Nucleus accumbens (tissue), 56 donors: ENCODE measurements at places on chromosomes 11 and 22.

GRCh38 chr11:57493507-57494503 lies 21.7 kb downstream of the SLC43A1 start:
- no peak for DNase-seq

- DNase-seq, result no peak
Observed at GRCh38 chr22:24066865-24067264, 55.8 kb downstream of the CABIN1 start.

GRCh38 chr22:40976866-40977700 lies 25.9 kb downstream of the RBX1 start:
- no peak for DNase-seq

- DNase-seq, result no peak
Observed at GRCh38 chr11:87851234-87851633, 324.0 kb downstream of the RAB38 start.

GRCh38 chr22:38569181-38569971 lies 607 bp downstream of the DMC1 start:
- no peak for DNase-seq

DNA sequence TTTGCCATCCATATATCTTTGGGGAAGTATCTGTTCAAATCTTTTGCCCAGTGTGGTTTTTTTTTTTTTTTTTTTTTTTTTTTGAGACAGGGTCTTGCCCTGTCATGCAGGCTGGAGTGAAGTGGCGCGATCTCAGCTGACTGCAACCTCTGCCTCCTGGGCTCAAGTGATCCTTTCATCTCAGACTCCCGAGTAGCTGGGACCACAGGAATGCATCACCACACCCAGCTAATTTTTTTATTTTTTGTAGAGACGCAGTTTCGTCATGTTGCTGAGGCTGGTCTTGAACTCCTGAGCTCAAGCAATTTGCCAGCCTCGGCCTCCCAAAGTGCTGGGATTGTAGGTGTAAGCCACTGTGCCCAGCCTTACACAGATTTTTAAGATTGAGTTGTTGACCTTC lies 4.8 kb upstream of the FAM118A start:
- no peak for DNase-seq

DNA sequence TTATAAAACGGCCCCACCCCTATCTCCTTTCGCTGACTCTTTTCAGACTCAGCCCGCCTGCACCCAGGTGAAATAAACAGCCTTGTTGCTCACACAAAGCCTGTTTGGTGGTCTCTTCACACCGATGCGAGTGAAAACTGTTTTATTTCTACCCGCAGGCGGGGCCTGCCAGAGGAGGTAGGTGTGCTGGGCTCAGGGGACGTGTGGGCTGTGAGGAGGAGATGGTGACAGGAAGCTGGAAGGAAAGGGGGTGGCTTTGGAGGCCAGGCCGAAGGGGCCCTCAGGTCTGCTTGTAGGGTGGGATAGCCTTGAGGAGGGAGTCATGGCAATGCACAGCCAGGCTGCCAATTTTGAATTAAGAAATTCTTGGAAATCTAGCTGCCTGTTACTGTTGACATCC lies 21.3 kb upstream of the KRTAP5-7 start:
- no peak for DNase-seq

DNA sequence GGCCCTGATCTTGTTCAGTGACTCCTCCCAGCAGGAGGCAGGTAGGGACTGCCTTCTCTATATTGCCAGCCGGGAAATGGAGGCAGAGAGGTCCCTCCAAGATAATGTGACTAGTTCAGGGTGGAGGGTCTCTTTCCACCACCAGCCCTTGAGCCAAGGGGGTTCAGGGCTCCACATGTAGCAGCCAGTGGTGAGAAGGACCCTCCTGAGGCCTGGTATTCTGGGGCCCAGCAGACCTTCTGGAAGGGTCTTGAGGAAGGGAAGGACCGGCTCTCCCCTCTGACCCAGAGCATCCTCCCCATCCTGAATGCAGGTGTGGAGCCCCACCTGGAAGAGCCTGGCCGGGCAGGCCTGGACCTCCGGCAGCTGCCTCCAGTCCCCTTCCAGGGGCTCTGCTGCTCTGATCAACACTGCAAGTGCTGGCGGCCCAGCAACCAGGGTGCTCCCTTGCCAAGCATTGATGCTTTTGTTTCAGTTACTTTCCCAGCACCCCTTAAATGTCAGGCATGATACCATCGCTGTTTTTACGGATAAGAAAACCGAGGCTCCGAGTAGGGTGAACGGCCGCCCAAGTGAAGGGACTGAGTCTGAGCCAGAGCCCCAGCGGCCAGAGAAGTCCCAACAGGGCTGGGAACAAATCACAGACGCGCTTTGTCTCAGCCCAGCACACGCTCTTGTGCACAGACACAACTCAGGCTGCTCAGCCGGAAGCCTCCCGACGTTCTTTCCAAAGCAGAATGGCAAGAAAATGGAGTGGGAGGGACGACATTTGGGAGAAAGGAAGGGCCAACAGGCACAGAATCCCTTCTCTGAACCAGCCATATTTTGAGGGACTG lies 38.8 kb downstream of the DKK3 start:
- no peak for DNase-seq

GRCh38 chr22:25690798-25691197 lies 51.2 kb upstream of the MYO18B start:
- DNase-seq, result no peak

- DNase-seq, result no peak
Observed at GRCh38 chr11:14499178-14499559, 442 bp downstream of the COPB1 start.

DNA sequence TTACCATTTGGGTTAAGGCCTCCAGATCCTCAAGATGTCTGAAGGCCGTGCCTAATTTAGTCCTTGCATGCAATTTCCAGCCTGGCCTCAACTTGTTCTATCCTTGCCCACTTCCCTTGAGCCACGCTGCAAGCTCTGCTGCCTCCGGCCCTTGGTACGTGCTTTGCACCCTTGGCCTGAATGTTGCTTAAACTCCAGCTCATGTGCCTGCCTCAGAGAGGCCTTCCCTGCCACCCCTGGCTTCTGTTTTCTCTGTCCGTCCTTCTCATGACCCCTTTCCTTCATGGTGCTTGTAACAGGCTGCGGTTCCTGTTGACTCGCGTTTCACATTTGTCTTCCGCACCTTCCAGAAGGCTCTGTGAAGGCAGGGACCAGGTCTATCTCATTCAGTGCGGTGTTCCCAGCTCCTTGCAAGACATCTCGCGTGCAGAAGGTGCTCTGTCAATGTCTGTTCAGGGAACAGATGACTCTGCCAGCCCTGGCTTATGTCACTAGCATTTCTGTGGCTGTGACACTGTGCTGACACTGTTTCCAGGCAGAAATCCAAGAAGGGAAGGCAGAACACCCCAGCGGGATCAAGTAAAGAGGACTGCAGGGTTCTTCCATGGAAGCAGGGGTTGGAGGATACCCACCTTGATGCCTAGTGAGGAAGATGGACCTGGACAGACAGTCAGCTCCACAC lies 61.8 kb downstream of the FBLN1 start:
- no peak for DNase-seq

GRCh38 chr11:114075344-114075610 lies 15.8 kb downstream of the ZBTB16 start:
- no peak for DNase-seq

DNA sequence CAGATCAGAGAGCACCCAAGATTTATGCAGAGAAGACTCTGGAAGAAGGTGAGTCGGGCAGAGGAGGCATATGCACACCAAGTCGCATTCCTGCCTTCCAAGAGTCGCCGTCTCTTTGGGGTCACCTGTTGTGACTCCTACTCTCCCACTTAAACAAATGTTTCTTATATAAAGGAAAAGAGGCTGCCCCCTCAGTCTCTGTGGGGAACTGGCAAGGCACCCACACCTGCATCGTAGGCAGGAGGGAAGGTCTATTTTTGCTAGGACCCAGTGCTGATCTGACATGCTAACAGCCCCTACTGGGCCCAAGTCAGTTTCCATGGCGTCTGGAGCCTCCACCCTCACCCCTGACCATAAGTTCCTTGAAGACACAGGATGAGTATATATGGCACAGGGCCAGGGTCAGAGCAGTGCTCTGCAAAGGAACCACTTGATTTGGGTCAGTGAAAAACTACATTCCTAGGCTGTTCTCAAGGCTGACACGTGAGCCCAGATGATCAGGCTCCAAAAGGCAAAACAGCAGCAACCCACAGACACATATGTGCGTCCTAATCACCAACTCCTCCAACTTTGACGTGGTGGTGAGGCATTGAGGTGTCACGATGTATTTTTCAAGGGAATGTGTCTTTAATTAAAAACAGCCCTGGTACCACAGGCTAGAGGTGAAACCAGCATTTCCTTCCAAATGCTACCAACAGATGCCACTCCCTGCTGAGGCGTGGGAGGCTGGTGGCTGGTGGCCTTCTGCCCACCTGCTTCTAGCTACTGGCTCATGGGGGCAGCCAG lies 55.6 kb upstream of the CSNK2A3 start:
- DNase-seq, result no peak

GRCh38 chr11:58509748-58510147 lies 1.8 kb upstream of the OR5B21 start:
- DNase-seq, result no peak

GRCh38 chr11:10247011-10247410 lies 47.0 kb downstream of the SBF2 start:
- DNase-seq, result no peak

DNA sequence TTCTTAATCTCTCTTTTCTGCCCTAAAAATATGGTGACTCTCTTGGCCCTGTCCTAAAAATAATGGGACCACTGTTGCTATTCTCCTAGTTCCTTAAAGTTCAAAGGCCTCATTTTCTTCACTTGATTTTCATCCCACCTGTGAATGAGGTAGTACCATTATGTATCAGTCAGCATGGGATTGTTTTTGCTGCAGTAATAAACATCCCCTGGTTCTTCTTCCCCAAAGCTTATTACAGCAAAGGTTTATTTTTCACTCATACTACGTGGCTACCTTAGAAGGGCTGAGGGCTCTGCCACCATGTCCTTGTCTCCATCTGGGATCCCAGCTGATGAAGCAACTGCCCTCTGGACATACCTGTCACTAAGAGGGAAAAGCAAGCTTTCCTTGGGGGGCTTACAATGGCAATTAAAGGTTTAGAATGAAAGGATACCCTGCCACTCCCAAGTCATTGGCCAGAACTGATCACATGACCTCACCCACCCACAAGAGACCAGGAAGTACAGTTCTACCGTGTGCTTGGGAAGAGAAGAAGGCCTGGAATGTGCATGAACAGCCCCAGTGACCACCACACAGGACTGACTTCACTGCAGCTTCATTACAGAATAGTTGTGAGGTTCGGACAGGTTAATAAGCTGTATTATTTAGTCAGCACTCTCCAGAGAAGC lies 7.8 kb downstream of the TTC38 start:
- no peak for DNase-seq

- DNase-seq, result no peak
Observed at GRCh38 chr22:40679249-40679963, at the start of gene MCHR1. Gene MCHR1, plus strand, starts transcription at chr22:40679484. Its CDS starts 169 bp downstream, at chr22:40679653.

- no peak for DNase-seq
Observed at GRCh38 chr22:31107894-31108218, 488 bp upstream of the SELENOM start.

- no peak for DNase-seq
Observed at GRCh38 chr22:30668386-30668710, 673 bp upstream of the DUSP18 start.

DNA sequence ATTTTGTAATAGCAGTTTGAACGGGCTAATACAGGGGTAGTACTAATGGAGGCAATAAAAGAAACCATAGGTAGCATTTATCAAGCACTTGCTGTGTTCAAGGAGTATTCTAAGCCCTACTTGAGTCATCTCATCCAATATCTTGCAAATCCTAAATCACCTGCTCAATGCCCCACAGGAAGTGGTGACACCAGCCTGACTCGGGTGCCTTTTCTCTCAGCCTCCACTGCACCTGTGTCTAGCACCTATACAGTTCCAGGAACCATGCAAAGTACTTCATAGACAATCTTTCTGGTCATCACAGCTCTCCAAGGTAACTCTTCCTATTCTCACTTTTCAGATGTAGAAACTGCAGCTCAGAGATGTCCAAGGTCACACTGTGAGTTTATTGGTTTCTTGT lies 98.0 kb downstream of the PRR5L start:
- no peak for DNase-seq

GRCh38 chr11:87304412-87304811 lies 266.7 kb downstream of the TMEM135 start:
- no peak for DNase-seq

DNA sequence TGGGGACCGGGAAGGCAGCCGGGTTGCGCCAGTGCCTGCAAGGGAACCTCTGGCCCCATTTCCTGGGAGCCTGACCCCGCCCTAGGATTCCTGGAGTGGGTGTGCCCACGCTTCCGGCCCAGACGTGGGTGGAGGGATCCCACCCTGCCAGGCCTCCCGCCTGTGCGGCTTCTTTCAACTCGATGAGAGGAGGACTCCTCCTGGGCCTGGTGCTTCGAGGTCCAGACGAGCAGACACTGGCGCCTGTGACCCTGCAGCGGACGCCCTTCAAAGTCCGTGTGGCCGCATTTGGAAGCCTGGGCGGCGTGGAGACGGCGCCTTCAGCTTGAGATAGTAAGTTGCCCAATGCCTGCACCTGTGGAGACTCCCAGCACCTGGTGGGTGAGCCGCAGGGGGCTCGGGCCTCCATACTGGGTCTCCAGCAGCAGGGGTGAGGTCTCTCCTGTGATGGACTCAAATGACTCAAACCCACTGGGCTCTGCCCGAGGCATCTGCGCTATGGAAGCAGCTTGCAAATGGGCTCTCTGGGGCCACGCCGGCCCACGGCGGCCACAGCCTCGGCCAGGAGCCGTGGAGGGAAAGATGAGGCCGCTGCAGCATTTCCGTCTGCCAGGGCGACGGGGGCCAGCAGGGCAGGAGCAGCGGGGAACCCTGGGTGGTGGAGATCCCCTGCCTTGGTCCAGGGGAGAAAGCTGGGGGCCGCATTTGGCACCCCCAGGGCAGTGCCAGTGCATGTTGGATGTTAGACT lies 64.3 kb upstream of the PPARA start:
- no peak for DNase-seq

GRCh38 chr22:38973289-38974169 lies 8.6 kb upstream of the APOBEC3B start:
- DNase-seq, result no peak

DNA sequence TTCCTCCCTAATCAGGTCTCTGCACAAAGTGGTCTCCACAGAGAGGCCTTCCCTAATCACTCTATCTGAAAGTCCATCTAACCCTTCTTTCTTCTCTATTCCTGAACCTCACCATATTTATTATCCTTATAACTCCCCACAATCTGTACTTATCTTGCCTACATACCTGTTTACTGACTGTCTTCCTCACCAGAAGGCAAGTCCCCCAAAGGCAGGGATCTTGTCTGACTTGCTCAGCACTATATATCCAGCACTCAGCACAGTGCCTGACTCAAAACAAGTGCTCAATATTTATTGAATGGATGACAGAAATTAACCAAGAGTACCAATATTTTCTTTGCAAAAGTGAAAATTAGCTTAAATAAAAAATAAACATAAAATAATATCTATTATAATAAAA lies 5.5 kb downstream of the DCUN1D5 start:
- DNase-seq, result no peak

GRCh38 chr22:42273855-42274451 lies 3.5 kb upstream of the TCF20 start:
- DNase-seq, result no peak

GRCh38 chr11:1810761-1811160 lies 24.0 kb upstream of the SYT8 start:
- no peak for DNase-seq

GRCh38 chr22:28977060-28977459 lies 84.6 kb downstream of the C22orf31 start:
- DNase-seq, result no peak

GRCh38 chr11:62917906-62918502 lies 3.2 kb downstream of the CHRM1 start:
- DNase-seq, result no peak

GRCh38 chr11:46049325-46049897 lies 71.8 kb downstream of the PHF21A start:
- no peak for DNase-seq
